ENCODE measurements at places on chromosomes 5 and 9. TPM values are rescaled to one million over a fixed set of nuclear protein-coding genes. Genes with fewer than 3 reads are reported as not detected.

DNA sequence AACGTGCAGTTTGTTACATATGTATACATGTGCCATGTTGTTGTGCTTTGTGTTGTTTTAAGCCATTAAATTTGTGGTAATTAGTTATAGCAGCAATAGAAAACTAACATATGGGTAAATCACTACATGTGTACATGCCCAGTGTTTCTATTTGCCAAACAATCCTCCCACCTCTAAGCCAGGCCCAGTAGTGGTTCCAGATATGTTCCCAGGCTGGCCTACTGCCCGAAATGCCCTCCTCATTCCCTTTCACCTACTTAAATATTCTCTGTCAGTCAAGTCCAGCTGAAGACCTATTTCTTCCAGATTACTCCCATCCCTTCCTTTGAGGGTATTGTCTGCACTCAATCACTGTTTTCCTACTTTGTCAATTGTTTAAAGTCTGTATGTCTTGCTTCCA is 24.1 kb upstream of the AGGF1 start:
- no peak for DNase-seq

GRCh38 chr9:111050819-111051218 is 12.5 kb upstream of the LPAR1 start:
- no peak for DNase-seq

HSPA4 gene
- 340 TPM for total RNA-seq

DNA sequence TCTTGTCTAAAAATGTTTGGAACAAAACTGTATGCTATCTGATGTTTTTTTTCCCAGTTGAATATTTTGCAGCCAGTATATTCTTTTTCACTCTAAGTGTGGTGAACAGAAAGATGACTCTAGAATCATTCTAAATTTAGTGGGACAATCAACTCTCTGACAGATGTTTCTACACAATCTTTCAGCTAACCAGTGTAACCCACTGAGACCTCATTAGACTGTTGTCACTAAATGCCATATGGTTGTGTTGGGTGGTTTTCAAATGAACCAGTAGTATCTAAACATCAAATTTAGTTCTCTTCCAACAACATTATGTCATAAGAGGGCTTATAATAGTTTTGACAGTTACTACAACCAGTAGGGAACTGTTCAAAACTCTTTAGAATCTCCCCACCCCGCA is 129.6 kb upstream of the PRLR start:
- no peak for DNase-seq

FOXD1 gene
- total RNA-seq: 0.42 TPM

TICAM2 gene
- not detected for total RNA-seq

SAPCD2 gene
- 60.3 TPM for total RNA-seq

DNA sequence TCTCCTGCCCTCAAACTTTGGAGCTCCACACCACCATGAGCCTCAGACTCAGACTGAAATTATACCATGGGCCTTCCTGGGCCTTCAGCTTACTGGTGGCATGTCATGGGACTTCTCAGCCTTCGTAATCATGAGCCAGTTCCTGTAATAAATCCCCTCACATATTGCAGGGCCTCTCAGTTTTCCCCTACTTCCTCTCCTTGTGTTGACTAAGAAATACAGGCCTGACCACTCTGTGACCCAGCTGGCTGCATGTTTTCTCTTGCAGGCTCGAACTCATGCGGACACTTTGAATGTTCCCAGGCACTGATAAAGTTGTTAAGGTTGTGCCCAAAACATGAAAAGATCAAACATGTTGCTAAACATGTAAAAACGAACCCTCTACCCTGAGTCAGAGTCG is 26.2 kb upstream of the SHC3 start:
- DNase-seq: no peak

DNA sequence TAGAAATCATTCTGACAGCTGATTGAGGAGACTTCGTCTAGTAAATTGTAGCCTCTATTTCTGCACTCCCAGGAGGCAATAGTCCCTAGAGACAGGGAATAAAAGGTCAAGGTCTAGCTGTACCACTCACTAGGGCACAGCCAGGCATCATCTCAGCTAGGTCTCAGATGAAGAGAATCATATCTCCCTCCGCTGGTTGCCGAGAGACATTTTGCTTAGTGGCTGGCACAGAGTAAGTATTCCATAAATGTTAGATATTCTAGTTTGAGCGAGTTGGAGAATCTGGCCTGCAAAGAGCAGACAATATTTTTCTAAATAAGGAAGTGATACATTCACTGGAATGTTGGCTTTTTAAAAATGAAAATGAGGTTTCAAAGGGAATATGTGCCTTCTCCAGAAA is 180.4 kb upstream of the ACTBL2 start:
- no peak for DNase-seq

DNA sequence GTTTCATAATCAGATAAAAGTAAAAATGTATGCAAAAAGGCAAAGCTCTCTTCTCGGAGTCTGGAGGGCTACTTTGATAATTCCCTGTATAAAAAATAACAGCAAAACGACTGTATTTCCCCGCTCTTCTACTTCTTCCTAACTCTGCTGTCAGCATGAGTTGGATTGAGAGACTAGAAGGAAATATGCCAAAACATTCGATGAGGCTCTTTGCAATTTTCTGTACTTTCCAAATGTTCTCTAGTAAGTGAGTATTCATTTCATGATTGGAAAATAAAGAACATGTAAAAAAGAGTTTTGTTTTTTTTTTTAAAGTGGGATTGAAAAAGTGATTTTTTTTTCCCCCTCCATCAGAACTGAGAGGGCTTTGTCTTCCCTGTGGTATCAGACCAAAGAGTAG is 677.5 kb downstream of the ACTL7B start:
- DNase-seq: no peak

DNA sequence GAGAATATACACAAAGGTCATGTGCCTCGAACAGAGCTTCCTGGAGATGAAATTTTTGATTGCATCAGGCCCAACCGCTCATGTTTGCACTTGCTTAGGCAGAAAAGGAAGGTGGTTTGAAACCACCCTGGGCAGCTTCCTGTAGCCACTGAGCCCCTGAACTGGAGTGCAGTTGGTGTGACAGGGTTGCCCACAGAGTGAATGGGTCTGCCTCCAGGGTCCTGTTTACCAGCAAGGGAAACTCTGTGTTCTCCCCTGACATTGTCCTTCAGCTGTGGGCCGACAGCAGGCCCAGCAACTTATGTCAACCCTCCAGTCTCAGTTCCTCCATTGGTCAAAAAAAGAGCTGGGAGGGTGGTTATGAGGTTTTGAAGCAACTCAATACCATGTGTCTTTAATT is 289.6 kb downstream of the KIF4B start:
- DNase-seq: no peak

DNA sequence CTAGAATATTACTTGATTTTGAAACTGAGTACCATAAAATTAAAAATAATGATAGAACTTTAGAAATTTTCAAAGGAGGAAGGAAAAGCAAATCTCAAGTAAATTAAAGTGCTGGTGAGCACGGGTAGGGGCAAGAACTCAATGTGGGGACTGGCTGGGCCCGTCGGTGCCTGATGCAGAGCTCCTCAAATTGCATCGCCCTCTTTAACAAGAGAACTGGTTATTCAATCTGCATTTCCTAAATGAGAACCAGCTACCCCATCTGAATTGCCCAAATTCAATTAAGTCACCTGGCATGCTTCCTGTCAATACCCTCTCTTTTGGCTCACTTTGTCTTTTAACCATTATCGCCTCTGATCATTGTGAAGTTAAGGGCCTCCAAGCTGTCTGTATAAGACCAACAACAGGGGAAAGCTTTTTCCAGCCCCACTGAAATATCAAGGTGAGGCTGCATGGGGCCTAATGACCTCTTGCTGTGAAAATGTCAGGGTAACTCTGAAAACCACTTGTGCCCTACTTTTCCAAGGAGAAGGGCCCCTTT is 316.7 kb downstream of the SLIT3 start:
- DNase-seq: peak; percentile 38

- no peak for DNase-seq
Observed at GRCh38 chr9:122816163-122816867, 12.1 kb downstream of the PDCL start.

DNA sequence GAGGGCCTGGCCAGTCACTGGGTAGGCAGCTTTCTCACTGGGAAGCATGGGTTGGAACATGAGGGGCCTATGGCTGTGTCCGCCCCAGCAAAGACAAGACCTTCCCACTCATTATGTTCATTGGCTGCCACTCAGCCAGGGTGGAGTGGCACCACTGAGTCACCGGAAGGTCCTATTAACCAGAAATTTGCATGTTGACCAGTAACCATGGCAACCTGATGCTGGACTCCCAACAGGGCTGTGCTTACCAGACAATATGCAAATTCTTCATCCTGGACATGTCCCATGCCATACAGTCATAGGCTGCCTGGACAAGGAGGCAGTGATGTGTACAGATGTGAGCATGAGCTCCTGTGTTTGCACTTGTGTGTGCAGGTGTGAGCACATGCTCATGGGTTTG is 66.7 kb downstream of the PSD2 start:
- DNase-seq: no peak

DNA sequence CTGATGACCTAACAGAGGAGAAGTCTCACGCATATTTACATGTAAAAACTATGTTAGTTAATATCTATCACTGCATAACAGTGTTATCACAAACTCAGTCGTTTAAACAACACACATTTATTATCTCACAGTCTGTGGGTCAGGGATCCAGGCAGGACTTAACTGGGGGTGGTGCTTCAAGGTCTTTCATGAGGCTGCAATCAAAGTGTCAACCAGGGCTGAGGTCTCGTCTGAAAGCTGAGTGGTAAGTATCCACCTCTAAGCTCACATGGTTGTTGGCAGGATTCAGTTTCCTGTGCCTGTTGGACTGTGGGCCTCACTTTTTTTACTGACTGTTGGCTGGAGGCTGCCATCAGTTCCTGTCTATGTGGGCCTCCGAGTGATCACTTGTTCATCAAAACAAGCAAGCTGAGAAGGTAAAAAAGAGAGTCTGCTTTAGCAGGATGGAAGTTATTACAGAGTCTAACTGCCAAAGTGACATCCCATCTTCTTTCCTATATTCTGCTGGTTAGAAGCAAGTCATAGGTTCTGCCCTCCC is 188.6 kb downstream of the CARTPT start:
- DNase-seq: no peak

DNA sequence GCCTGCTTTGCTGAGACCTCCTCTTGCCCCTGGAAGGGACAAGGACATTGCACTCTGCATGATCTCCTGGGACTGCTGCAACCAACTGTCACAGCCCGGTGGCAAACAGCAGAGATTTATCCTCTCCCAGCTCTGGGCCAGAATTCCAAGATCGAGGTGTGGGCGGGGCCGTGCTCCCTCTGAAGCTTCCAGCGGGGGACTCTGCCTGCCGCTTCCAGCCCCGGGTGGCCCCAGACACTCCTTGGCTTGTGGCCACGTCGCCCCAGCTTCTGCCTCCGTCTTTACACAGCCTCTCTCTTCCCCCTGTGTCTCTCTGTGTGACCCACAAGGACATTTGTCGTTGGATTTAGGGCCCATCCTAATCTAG is 67.1 kb downstream of the COL5A1 start:
- DNase-seq: no peak

DNA sequence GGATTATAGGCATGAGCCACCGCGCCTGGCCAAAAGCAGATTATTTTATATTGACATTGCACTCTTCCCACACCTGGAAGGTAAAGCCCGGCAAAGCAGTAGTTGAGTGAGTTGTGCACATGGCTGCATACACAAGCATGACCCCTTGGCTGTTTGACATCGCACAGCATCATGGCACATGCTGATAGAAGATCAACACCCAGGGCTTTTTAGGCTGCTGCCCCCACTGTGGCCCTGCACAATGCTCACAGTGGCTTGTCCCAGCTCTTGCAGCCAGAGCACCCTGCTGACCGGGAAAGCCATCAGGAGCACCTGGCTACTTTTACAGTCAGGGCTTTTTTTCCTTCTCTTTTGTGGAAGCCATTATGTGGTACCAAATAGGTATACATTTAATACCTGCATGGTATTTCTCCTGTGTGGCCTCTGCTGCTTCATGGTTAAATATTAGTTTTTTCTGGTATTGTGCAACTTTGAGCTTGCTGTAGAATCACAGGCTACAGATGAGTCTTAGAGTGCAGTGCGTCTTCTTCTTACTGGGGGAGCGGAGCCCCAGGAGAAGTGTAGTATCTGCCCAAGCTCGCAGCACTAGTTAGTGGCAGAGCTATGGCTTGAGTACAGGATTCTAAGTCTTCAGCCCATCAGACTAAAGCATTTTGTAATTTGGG is 264.5 kb downstream of the AOPEP start:
- no peak for DNase-seq

DNA sequence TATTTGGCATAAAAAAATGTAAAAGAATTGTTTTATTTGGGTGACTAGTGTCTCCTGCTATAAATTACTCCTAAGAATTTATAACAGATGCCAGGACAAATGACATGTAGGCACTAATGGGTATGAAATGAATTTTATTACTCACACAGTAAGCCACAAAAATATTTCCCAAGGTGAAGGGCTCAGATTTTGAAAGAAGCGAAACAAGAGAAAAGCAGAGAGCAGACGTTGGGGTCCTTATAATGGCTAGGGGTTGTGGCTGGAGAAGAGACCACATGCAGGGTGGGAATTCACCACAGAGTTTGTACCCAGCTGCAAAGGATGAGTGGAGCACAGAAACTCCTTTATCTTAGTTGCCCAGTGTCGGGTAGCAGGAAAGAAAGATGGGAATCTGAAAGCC is 45.0 kb upstream of the PRR16 start:
- DNase-seq: no peak

DNA sequence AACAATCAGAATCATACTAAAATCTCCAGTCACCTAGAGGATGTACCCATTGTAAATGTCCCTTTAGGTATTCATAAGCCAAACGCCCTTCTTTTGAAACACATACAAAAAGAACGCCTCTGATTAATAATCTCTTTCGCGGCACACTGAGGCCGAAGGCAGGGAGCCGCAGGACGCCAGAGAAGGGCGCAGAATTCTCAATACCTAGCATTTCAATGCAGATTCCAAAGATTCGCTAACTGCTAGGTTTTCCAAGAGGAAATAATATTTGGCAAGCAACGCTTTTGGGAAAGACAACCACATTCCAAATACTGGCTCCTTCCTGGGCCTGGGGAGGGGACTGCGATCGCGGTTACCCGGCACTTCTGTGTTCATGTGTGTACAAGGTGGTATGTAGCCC is 203.3 kb downstream of the MEF2C start:
- DNase-seq: peak; percentile 70

- peak; percentile 91 for DNase-seq
Observed at GRCh38 chr5:181160152-181160754, 12.9 kb downstream of the OR2V2 start.

GRCh38 chr5:72314571-72315172 is 5.4 kb downstream of the MRPS27 start:
- DNase-seq: peak; percentile 37

IL13 gene
- total RNA-seq: not detected

GRCh38 chr9:98094316-98094715 is 24.7 kb downstream of the TRIM14 start:
- DNase-seq: no peak

RANBP17 gene
- 53.1 TPM for total RNA-seq

GRCh38 chr9:131854334-131854733 is 114.5 kb upstream of the RAPGEF1 start:
- DNase-seq: no peak

AGXT2 gene
- total RNA-seq: not detected

SOWAHA gene
- total RNA-seq: 0.52 TPM

All from GM23338 (cell line).